ENCODE measurements at places on chromosomes 1 and 21. TPM values are rescaled to one million over a fixed set of nuclear protein-coding genes. Genes with fewer than 3 reads are reported as not detected.

DNA sequence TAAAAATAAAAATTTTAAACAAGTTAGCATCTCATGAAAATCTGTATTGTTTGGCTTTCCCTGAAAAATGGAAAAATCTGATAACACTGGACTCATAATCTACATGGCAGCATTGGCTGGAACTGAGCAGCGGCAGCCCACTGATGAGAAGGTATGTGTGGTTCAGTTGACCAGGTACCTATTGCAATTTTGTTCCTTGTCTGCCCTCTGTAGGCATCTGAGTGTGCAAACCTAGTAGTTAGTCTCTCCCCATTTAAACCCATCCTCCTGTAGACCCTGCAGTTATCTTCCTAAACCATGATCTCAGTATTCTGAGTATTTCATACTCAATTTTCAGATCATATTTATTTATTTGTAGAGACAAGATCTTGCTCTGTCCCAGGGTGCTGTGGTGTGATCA, 59.4 kb upstream of the SERBP1 start:
- H3K27me3 ChIP-seq: no peaks in the 10 kb centered on the region
- H3K27ac ChIP-seq: no peak overlapping the region
- H3K4me1 ChIP-seq: no peaks in the 10 kb centered on the region

DNA sequence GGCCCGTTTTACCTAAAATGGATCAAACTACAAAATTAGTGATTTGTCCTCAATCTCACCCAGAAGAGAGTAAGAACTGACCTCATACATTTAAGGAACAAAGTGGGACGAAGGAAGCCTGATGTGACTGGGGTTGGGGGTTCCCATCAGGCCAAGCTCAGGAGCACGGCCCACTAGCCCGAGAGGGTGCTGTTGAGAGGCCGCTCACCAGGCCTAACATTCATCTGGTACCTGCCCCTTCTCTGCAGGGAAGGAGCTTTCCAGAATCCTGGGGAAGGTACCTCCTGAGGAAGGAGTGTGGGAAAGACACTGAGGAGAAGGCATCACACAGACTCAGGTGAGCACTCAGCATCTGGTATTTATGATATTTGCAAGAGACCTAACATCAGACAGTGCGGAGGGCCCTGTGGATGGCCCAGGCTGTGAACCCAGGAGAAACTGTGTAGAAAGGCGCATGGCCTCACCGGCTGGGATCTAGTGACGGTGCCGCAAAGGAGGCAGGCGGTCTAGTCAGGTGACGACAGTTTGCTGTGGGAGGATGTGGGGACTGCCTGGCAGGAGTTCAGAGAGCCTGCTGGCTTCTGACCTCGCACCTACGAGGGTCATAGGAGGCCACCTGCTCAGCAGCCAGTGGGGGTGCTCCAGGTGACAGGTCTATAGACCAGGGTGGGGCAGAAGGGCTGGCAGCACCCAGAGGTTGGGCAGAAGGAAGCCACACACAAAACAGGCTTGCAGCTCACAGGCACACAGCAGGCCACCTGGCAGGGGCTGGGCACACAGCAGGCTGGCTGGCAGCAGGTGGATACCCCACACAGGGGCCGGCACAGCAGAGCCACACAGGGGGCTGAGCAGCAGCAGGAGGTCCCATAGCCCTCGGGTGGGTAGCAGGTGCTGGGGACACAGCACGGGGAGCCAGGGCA, 543 bp downstream of the KRTAP12-4 start:
- H3K4me3 ChIP-seq: no peak overlapping the region
- no peaks in the 10 kb centered on the region for H3K4me1 ChIP-seq
- H3K36me3 ChIP-seq: no peaks in the 10 kb centered on the region
- H3K27ac ChIP-seq: no peak overlapping the region
- H3K27me3 ChIP-seq: no peaks in the 10 kb centered on the region
- DNase-seq: no peak

GRCh38 chr1:208235356-208235981, 8.7 kb downstream of the PLXNA2 start:
- H3K36me3 ChIP-seq: no peaks in the 10 kb centered on the region
- no peak overlapping the region for H3K27ac ChIP-seq
- H3K27me3 ChIP-seq: no peaks in the 10 kb centered on the region
- DNase-seq: no peak

DNA sequence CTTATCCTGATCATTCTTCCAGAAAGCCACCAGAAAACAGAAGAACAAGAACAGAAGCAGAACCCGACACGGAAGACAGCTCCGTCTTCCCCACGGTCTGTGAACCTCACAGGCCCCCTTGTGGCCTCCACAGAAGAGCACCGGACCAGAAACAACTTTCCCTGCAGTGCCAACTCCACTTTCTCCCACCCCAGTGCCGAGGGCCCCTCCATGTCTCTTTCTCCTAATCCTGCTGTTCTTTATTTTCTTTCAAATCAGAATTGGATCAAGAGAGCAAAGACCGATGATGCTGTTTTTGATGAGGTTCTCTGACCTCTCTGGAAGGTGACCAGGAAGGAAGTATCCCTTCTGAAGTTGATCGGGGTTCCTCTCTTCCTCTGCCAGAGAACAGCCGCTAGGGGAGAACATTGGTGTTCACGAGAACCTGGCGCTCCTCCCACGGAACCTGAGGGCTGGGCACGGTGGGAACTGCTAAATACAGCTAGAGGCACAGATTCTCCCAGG, 58.9 kb upstream of the CTTNBP2NL start:
- H3K27ac ChIP-seq: peak overlapping the region; percentile 21
- no peaks in the 10 kb centered on the region for H3K4me1 ChIP-seq
- DNase-seq: no peak
- H3K27me3 ChIP-seq: no peaks in the 10 kb centered on the region

IGSF3 gene
- 1.1 TPM for total RNA-seq

GABPA gene
- 28.8 TPM for total RNA-seq

BRDT gene
- 0.29 TPM for total RNA-seq

ZSWIM5 gene
- 3.3 TPM for total RNA-seq

All from breast epithelium (tissue), 4 donors.